ENCODE measurements at places on chromosomes 16 and 17.

DNA sequence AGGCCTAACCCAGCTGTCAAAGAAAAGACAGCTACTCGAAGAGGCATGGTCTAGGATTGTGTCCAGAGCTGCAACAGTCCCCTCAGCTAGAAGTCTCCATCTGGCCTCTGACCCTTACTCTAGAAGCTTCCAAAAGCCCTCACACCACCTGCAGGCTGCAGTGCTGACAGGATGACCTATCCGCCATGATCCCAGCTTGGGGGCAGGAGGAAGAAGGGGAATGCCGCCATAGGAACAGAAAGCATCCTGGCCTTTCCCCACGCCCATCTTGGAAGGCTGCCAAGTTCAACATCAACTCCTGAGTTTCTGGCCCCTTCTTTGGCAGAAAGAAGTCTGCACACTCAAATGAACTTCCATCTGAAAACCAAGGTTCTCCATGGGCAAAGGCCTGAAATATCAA lies 3.1 kb upstream of the KRT36 start:
- DNase-seq, result no peak

GRCh38 chr17:57099165-57099564 lies 14.1 kb downstream of the AKAP1 start:
- no peak for DNase-seq

GRCh38 chr16:49824593-49824992 lies 31.3 kb downstream of the ZNF423 start:
- no peak for DNase-seq

DNA sequence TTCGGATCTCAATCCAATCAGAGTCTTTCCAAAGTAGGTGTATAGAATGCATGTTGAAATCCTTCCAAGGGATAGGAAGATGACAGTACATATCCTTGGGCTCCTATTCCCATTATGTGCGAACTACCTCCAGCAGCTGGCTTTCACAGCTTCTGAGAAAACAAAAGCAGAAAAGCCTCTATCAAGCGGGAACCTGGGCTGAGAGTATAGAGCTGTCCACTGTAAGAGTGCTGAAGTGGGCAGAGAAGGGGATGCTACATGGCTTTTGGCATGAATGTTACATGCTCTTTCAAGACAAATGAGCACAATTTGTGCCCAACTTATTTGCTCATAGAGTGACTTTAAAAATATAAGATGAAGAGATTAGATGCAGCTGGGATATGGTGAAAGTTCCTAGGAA lies 993.5 kb downstream of the CDH8 start:
- DNase-seq, result no peak

DNA sequence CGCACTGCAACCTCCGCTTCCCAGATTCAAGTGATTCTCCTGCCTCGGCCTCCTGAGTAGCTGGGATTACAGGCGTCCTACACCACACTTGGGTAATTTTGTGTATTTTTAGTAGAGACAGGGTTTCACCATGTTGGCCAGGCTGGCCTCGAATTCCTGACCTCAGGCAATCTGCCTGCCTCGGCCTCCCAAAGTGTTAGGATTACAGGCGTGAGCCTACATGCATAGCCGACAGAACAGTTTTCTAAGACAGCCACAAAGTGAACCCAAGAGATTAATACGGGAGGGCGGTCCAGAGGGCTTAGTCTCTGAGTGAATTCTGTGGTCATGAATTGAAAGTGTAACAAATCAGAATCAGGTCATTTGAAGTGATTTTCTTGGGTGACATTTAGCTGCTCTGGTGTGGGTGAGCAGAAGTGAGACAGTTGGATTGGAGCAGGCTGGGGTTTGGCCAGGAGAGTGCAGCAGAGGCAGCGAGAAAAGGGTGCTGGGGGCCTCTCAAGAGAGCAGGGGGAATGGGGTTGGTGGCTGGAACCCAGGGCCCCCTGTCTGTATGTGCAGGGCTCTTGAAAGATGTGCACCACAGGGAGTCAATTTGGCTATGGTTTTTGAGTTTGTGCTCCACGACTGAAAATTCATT lies 231.4 kb upstream of the WSCD1 start:
- DNase-seq, result no peak

- no peak for DNase-seq
Measured at GRCh38 chr17:57809879-57810278, 40.0 kb downstream of the MRPS23 start.

GRCh38 chr17:41428591-41429291 lies 4.4 kb upstream of the KRT37 start:
- DNase-seq, result no peak

DNA sequence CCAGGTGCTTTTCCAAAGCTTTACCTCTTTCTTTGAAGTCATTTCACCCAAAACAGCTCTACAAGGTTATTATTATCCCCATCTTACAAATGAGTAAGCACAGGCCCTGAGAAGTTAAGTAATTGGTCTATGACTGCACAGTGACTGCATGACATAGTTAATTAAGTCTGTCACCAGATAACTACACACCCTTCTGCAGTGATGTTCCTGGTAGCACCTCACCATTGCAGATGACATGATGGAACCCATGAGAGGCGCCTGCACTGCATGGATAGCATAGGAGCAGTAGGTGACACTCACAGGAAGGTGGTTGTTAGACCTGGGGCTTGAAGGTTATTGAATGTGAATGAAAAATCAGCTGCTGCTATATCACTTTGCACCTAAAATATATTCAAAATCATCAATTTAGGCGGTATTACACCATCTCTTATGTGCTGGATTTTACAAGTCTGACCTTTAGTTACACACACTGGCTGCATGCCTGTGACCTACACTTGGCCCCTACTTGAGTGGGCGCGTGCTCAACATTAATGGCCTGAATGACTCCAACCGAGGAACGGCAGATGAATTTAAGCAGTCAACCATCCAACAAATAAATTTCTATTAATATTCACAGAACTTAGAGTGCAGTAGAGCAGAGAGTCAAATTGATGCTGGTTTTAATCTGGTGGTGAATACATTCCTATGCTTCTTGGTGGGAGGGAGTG lies 239.6 kb downstream of the CDH11 start:
- no peak for DNase-seq

- DNase-seq, result no peak
Measured at GRCh38 chr16:51542981-51543815, 392.1 kb upstream of the SALL1 start.

DNA sequence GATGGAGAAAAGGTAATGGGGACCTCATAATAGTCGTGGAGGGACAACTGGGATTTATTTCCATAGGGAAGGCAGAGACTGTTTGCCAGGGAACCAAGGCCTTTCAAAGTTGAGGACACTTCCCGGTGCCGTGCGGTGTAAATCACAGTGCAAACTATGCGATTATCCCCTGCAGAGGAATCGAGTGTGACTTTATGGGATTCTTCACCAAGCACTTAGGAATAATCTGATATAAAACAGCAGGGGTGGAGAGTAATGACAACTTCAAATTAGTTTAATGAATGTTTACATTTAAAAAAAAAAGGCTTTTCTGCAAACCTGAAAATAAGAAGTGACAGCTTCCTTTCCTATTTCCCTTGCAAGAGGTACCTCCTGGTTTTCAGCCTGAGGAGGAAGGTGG lies 538.2 kb downstream of the MAF start:
- DNase-seq, result no peak

GRCh38 chr16:84180519-84181140 lies 6.2 kb downstream of the TAF1C start:
- DNase-seq, result no peak

GRCh38 chr17:3565143-3565542 lies 7.5 kb upstream of the TRPV3 start:
- no peak for DNase-seq

DNA sequence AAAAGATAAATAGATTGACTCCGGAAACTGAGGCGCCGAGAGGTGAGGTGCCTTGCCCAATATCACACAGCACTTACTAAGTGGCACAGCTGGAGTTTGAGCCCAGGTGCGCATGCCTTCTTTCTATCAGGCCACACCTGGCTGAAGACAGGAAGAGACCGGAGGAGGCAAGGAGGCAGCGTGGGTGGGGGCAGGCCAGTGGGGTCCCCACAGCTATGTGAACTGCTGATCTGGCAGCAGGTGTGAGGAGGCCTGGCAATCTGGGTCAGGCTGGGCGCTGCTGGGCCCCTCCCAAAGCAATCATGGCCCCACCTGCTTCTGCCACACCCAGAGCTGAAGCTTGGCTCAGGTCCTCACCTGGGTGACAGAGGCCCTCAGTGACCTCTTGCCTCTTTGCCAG lies 1.9 kb upstream of the GDPD3 start:
- no peak for DNase-seq

DNA sequence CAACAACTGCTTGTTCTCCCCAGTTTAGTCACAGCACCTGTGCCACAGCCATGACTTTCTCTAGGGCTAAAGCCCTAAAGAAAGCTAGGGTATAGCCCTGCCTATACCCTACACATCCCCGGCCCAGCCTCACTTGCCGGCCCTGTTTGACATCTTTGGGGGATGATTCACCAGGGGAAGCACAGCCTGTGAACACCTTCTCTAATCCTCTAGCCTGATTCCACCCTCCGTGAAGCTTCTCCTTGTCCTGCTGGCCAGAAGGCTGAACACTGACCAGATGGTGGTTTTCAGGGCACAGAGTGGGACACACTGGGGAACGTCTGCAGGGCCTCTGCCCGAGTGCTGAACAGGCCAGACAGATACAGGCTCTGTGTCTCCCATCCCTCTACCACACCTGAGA lies 6.0 kb downstream of the CLEC16A start:
- no peak for DNase-seq

DNA sequence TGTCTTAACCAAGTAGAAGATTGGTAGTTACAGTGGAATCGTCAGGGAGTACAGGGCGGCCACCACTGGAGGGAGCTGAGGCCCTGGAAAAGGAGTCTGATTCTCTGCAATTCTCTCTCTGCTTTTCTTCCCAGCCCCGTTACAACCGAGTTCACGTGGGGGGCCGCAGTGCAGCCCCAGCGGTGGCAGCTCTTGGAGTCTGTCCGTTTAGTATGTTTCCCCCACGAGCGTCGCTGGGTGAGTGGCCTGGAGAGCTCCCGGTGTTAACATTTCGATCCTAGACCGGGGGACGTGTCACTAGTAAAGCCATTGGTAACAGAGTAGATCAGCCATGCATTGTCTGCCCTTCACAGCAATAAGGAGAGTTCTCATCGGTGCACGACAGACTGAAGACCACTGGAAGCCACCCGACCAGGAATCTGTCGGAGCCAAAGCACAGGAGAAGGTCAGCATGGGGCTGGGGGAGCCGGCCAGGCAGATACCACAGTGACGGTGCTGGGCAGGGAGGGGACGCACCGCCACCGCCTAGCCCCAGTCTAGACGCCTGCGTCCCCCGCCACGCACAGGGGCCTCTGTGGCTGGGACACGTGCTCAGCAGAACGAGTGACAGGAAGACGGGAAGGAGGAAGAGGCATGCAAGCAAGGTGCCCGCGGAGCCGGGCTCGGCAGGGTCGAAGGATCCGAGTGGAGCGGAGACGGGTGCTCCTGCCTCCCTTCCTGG lies 15.7 kb downstream of the SLC16A3 start:
- no peak for DNase-seq

- DNase-seq, result no peak
Measured at GRCh38 chr16:36336-36984, 16.9 kb downstream of the POLR3K start.

DNA sequence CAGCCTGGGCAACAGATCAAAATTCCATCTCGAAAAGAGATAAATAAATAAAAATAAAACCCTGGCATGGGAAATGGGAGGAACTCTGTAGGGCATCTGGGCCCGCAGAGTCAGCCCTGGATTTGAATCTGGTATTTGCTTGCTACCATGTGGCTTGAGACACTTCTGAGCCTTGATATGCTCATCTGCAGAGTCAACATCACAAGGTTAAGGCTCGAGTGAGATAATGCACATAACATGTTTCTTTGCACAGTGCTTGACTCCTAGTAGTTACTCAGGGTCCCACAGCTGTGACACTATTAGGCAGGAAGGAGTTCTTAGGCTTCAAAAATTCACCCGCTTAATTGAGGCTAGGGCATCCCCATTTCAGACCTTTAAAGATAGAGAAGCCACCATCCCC lies 21.3 kb downstream of the CDK5RAP3 start:
- no peak for DNase-seq

GRCh38 chr16:4942481-4942880 lies 5.5 kb upstream of the PPL start:
- no peak for DNase-seq

DNA sequence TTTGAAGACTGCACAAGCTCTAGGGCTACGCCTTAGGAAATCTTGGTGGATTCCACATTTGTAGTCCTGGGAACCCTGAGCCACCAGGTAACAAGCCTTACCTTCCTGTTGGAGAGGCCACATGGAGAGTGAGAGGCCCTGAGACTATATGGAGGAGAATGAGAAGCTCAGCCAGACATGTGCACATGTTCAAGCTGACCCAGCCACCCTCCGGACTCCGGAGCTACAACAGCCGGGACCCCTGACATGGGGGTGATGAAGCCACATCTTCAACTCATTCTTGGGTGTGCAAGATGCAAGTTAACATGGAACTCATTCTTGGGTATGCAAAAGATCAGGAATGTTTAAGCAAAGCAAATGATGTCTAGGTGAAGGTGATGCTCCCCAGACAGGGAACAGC lies 62.7 kb downstream of the GNA13 start:
- no peak for DNase-seq

DNA sequence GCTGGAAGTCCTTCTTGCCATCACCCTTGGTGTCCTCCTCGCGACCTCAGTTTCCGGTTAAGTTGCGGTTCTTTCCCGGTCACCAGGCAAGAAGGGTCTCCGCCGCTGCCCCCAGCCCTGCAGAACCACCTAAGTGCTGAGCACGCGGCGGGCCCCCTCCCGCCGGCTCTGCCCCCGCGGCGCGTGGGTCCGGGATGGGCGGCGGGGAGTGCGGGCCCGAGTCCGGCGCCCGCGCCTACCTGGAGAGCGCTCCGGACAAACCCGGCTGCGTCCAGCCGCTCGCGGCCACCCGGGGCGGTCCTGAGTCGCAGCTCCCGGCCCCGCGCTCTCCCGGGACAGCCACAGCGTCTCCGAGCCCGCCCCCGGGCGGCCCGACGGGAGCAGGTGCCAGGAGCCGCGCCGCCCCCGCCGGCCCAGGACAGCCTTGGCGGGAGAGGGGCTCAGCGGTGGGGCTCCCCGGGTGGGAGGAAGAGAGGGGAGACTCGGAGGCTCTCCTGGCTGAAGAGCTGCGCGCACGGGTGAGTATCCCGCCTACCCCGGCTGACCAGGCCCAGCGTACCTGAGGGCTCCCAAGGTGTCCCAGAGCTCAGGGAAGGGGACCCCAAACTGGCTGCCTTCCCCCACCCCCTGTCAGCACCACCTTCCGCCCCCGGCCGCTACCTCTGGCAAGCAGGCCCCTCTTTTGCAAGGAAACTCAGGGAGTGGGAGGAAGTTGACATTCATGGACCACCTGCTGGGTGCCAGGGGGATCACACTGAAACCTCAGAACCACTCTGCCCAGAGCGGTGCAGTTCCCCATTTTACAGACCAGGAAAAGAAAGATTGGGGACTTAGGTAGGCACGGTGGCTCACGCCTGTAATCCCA lies 22.2 kb upstream of the C17orf113 start:
- no peak for DNase-seq

Measured in cortex of kidney (tissue), 1 donor.